ENCODE measurements at places on chromosomes 16 and 17.
A peak's percentile ranks its signal among the peaks of the same experiment; 100 is the strongest.

GRCh38 chr17:5282642-5283217, 646 bp downstream of the RABEP1 start:
- DNase-seq: no peak

- no peak for DNase-seq
Observed at GRCh38 chr17:29458066-29458465, 67.9 kb downstream of the TAOK1 start.

DNA sequence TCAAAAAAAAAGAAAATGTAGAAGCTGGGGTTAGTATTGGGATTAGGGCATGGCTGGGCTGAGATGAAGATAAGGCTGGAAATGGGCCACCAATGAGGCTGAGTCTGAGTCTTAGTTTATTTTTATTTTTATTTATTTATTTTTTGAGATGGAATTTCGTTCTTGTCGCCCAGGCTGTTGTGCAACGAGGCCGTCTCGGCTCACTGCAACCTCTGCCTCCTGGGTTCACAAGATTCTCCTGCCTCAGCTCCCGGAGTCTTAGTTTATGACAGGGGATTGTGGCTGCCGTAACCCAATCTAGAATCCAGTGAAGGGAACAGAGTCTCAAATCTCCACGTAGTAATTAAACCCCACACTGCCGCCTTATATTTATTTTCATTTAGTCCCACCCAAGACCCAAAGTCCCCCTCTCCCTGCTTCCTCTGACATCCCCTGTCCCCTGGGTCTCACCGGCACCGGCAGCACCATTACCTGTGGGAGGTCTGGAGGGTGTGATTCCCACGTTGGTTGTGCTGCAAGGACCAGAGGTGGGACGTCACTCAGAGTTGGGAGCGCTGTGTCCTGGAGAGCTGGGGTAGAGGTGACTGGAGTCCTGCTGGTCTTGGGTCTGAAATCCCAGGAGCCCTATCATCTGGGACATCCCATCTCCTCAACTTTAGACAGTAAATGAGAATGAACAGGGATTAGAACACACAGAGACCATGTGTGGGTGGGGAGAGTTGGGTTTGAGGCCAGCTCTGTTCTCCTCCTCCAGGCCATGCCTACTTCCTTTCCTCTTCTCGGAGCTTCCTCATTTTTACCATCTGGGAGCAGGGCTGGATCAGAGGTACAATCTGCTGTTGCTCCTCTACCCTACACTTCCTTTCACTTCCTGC, at the start of gene CLEC10A:
CLEC10A (minus strand) TSS at position 671 of the 875 bp plus-strand sequence. CDS start 1,439 bp downstream, outside the sequence.
- no peak for DNase-seq

GRCh38 chr17:46995841-46996571, 17.0 kb upstream of the RPRML start:
- no peak for DNase-seq

GRCh38 chr17:79789943-79790804, 6.7 kb downstream of the CBX8 start:
- DNase-seq: no peak

DNA sequence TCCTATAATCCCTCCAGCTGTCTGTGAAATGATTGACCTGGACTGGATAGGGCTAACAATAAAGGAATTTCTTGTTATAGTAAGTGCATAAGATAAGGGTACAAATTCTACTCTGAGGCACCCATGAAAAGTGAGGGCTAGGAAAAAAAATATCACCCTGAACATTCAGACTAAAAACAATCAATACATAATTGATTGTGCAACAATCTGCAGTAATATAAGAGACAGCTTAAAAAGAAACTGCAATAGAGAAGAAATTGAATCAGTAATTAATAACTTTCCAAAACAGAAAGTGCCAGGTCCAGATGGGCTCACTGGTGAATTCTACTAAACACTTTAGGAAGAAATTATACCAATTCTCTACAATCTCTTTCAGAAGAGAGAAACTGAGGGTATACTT, 44.2 kb upstream of the CREBBP start:
- no peak for DNase-seq

- peak; percentile 49 for DNase-seq
Observed at GRCh38 chr17:7440834-7441195, 1.5 kb downstream of the FGF11 start.

DNA sequence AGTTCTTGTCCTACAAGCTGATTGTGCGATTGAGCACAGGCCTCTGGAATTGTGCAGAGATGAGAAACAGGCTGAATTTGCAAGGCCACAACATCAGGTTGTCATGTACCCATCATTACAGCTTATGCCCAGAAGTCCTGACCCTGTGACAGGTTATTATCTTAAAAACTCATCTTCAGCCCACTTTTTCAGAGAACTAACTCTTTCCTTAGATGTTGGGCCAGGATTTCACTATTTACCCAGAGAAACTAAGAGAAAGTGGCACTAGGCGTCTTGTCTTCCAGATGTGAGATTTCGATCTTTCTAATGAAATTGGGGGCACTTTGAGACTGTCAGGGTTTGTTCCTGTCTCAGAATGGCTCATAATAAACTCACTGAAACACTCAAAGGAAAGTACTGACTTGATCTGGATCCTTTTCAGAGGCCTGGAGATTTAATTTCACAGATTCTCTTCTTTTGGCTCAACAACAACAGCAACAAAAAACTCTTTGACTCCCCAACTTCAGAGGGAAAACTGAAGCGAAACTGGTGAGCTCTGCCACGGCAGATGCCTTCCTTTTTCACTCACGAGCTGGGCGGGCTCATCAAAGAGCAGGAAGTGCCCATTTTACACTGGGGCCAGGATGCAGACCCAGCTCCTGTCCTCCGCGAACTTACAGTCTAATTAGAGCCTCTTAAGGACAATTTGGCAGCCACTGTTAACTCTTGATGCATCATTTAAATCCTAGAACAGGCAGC, 17.7 kb upstream of the SLC12A3 start:
- peak; percentile 89 for DNase-seq

GRCh38 chr16:67525176-67525860, 3.3 kb upstream of the RIPOR1 start:
- no peak for DNase-seq

- no peak for DNase-seq
Observed at GRCh38 chr17:72640415-72641165, 451.9 kb downstream of the SLC39A11 start.

GRCh38 chr17:77489893-77490255, 349.1 kb downstream of the SEC14L1 start:
- DNase-seq: no peak

DNA sequence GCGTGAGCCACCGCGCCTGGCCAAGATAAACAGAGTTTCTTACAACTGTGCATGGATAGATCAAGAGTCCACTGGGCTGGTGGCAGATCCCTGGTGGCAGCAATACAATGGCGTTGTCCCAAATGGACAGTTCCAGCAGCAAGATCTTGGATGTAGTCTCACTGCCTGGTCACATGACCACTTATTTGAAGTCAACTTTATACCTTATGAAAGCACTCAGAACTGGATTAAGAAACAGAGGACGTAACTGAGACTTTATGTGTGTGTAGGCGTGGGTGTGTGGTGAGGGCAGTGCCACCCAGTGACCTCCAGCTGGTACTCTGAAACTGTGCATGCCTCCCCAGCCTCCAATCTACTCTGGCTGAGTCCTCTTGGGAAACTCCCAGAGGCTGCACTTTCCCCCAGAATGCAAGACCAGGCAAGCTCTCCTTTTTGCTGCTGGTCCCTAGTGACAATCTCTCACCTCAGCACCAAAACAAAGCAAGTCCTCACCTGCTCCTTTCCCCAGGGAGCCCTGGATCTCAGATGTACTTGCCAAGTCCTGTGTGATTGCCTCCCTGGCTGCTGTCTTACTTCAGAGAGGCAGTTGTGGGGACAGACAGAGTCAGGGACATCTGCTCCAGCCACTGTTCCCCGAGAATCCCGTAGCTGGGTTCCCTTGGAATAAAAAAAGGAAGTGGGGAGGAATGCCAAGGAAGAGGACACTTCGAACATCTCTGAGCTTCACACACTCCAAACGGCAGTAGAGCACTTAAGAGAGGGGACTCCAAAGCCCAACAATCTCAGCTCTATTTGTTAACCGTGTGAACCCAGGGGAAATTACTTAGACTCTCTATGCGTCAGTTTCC, 11.7 kb upstream of the ST6GALNAC2 start:
- no peak for DNase-seq

GRCh38 chr17:46889992-46890564, 32.9 kb upstream of the GOSR2 start:
- DNase-seq: no peak

- no peak for DNase-seq
Observed at GRCh38 chr17:60297760-60298401, 94.1 kb downstream of the USP32 start.

- no peak for DNase-seq
Observed at GRCh38 chr16:7745276-7745675, 412.6 kb downstream of the RBFOX1 start.

- no peak for DNase-seq
Observed at GRCh38 chr17:64130559-64131001, 636 bp upstream of the ERN1 start.

DNA sequence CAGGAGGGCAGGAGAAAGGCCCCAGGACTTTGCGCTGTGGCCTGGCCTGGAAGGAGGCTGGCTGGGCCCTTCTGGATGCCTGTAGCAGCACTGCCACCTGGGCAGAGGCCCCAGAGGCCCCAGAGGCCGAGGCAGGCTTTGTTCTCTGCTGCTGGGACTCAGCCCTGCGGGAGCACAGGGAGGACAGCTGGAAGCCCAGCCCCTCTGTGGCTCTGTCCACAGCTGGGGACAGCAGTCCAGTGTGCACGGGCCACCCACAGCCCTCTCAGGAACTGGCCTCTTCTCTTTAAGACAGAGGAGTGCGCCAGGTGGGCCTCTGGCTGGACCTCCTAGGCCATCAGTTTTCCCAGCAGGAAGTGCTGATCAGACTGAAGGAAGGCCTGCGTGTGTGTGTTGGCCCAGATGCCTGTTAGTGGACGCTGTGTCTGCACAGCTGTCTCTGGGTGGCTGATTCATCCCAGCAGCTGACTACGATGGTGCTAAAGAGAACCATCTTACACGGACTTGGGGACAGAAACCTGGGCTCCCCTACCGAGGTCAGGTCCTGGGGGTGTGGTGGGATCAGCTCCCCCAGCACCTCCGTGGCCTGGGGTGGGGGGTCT, 26.9 kb upstream of the ZNF750 start:
- DNase-seq: peak; percentile 41

DNA sequence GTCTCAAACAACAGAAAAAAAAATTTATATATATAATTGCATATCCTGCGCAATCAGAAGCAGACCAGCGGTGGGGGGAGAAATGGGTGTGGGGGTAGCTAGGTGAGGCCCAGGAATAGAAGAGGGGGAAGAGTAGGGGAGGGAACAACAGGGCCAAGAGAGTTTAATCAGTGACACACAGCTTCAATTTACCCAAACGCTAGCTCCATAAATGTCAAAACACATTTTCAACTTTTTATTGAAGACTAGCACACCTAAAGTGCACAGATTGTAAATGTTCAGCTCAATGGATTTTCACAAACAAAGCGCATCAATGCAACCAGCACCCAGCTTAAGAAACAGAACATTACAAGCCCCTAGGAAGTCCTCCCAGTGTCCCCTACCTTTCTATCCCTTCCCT, 24.8 kb upstream of the NAGS start:
- DNase-seq: peak; percentile 92

- no peak for DNase-seq
Observed at GRCh38 chr17:61466246-61466645, 14.0 kb downstream of the TBX4 start.

DNA sequence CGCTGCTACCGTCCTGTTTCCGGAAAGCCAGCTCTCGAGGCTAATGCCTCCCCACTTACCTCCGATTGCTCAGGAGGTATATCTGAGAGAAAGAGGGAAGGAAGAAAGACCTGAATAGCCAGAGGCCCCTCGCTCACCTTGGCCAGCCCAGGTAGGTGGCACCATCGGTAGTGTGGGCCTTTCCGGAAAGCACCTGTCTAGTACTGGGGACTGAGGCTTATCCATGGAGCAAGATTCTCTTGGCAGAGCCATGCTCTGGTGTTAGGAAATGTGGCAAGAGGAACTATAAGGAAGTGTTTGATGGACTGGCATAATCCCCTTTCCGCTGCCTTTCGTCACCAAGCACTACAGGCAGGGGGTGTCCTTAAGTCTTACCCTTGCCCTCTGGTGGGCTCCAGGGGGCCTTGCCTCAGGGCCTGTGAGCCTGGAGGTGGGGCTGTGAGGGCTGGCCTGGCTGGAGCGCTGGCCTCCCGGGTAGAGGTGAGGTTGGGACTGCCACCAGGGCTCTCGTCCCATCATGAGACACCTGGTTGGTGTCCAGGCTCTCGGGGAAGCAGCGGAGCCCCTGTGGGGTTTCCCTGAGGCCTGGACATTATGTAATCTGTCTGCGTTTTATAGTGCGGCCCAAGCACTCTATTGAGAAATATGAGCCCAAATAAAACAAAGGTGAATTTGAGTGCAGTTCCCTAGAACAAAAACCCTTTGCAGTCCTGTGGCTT, 2.9 kb downstream of the CMIP start:
- DNase-seq: no peak

- no peak for DNase-seq
Observed at GRCh38 chr17:57370619-57371018, 114.3 kb downstream of the MSI2 start.

DNA sequence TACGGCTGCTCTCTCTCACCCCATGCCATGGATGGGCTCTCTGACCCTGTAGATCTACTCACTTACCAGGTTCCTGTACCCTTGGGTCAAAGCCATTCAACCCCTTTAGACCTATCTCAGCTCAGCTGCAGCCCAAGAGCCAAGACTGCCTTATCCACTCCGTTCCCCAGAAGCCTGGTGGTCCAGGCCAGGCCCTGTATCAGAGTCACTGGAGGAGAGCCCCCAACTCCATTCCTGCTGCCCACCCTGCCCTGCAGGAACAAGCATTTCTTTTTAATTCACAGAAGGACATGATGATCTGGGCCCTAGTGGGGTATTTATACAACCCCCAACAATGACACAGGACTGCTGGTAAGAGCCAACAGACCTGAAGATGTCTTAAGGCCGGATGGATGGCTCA, 76.8 kb downstream of the AIPL1 start:
- no peak for DNase-seq

GRCh38 chr17:4490109-4490591, 8.5 kb upstream of the SPNS2 start:
- DNase-seq: no peak

DNA sequence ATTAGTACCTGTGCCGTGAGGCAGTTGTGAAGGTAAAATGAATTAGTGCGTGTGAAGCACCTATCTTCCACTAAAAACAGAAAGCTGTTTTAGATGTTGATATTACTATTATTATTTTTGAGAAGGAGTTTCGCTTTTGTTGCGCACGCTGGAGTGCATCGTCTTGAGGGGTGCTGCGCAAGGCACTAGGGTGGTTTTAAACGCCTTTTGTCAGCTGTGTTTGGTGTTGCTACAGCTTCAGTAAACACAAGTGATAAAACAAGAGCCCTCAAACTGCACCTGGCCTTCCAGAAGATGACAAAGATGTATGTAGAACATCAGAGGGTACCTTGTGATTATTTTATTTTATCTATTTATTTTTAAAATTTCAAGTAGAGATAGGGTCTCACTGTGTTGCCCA, 38.2 kb downstream of the PLCG2 start:
- no peak for DNase-seq

All from SK-N-DZ (cell line).